ENCODE measurements at places on chromosomes 7 and 10. TPM values are rescaled to one million over a fixed set of nuclear protein-coding genes. Genes with fewer than 3 reads are reported as not detected.

Gene TAS2R41
- polyA plus RNA-seq: not detected

Gene PKD2L1
- polyA plus RNA-seq: not detected

DNA sequence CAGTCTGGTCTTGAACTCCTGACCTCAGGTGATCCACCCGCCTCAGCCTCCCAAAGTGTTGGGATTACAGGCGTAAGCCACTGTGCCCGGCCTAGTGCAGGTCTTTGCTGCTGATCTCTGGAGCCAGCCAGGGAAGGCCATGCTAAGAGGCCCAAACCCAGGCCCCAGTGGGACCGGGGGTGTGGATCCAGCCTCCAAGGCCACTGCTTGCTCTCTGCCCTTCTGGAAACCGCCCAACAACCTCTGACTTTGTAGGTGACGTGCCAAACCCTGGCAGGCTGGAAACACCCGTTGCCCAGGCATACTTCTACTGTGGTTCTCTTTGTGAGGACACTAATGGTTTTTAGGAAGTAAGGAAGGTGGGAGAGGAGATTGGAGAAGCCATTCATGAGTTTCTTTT lies 83.5 kb upstream of the GNA12 start:
- DNase-seq: no peak

GRCh38 chr10:97534746-97535367 lies 36.1 kb downstream of the UBTD1 start:
- no peak for DNase-seq

Gene FBXO24
- 1.0 TPM for polyA plus RNA-seq

GRCh38 chr10:128469515-128469914 lies 343.3 kb upstream of the MKI67 start:
- DNase-seq: no peak

Gene SLC29A4
- 37.6 TPM for polyA plus RNA-seq

- DNase-seq: no peak
Measured at GRCh38 chr7:67462781-67463191, 466.2 kb downstream of the TYW1 start.

DNA sequence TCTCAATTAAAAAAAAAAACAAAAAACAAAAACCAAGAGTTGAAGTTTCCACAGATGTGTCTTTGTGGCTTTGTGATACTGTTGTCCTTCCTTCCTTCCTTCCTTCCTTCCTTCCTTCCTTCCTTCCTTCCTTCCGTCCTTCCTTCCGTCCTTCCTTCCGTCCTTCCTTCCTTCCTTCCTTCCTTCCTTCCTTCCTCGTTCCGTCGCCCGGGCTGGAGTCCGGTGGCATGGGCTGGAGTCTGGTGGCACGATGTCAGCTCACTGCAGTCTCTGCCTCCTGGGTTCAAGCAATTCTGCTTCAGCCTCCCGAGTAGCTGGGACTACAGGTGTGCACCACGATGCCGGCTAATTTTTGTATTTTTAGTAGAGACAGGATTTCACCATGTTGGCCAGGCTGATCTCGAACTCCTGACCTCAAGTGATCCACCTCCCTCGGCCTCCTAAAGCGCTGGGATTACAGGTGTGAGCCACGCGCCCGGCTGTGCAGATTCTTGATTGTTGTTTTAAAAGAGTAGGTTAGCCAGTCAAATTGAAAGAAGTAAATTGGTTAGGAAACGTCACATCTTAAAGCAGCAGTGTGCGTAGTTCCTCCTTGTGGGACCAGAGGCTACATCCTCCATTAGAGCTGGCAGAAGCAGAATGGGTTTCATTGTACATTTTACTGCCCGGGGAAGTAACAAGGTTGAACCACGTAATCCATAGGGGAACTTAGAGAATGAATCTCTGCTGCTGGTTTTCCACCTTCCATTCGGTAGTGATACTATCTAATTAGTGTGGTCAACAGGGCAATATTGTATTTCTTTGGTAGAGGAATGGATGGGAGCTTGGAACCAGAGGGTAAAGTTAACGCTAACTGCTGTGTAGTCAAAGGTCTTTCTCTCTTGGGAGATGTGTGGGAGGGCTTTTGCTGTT lies 20.6 kb downstream of the DNAJB6 start:
- DNase-seq: no peak

Gene MSANTD7
- polyA plus RNA-seq: 10.8 TPM

- no peak for DNase-seq
Measured at GRCh38 chr7:157558516-157558874, 221.7 kb downstream of the DNAJB6 start.

DNA sequence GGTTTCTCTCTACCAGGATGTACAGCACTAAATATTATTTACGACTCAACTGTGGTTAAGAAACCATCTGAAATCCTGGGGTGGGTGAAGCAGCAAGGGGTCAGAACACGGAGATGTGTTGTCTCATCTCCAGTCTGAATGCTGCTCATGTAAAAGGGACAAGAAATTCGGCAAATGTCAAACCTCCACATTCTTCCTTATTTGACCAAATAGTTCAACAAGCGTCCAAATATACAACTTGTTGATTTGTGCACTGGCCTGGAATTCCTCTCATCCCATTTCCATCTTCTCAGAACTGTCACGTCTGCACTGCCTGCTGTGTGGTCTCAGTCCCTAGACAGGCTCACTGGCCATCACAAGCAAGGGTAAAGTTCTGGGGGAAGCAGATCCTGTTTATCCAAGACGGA lies 520.0 kb downstream of the PARD3 start:
- no peak for DNase-seq

- no peak for DNase-seq
Measured at GRCh38 chr10:127356360-127356759, 160.0 kb upstream of the INSYN2A start.

- no peak for DNase-seq
Measured at GRCh38 chr7:120055300-120055699, 217.7 kb upstream of the KCND2 start.

GRCh38 chr7:106621393-106622132 lies 39.4 kb downstream of the CCDC71L start:
- no peak for DNase-seq

GRCh38 chr10:129888784-129889616 lies 75.1 kb downstream of the EBF3 start:
- no peak for DNase-seq

- DNase-seq: peak; percentile 83
Measured at GRCh38 chr10:33674491-33674890, 340.0 kb upstream of the NRP1 start.

DNA sequence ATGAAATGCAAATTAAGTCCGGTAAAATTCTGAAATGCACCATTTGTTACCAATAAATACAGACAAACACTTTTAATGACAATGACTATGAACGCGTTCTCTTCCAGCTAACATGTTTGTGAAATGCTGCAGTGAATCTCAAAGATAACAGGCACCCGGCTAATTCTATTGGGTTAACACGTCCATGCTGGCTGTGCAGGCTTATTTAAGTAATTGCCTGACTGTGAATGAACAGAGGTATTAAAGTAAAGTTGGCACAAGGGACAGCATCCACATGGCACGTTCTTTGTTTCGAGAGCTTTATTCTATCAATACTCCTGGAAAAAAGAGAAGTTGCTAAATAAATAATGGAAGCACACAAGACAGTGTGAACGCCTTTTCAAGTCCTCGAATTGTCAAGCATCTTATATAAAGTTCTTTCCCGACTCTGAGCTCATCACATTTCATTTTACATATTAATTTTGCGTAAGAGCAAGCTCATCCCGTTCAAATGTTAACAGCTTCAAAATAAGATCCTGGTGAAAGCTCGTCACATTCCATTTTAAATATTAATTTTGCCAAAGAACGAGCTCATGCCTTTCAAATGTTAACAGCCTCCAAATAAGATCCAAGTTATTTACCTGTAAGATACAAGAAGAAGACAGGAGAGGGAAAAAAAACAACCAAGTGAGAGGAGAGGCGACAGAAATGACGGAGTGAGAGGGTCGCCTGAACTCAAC lies 111.3 kb upstream of the RHEB start:
- no peak for DNase-seq

GRCh38 chr7:23299770-23300300 lies 696 bp downstream of the MALSU1 start:
- DNase-seq: no peak

- DNase-seq: no peak
Measured at GRCh38 chr10:5948208-5948585, 29.1 kb downstream of the IL15RA start.

DNA sequence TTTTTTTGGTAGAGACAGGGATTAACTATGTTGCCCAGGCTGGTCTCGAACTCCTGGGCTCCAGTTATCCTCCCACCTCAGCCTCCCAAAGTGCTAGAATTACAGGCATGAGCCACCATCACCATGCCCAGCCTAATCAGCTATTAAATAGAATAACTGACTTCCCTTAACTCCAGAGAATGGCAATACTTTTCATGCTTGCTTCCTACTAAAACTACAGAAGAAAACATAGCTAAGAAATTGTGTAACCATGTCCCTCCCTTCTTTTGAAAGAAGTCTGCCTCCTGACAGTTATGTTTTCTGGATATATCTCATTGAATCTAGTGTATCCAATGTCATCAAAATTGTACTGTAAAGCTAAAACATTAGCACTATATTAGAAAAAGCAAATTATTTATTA lies 95.6 kb downstream of the KMT2C start:
- DNase-seq: no peak

Gene CPA5
- polyA plus RNA-seq: 2.0 TPM

Gene MEOX2
- polyA plus RNA-seq: 52.5 TPM

Gene SLC39A12
- polyA plus RNA-seq: not detected

Gene LRRN3
- 7.0 TPM for polyA plus RNA-seq

All from forelimb muscle (tissue), 1 donor.